GM12892 (cell line): ENCODE measurements at places on chromosomes 12 and 14.

- no peak for DNase-seq
Measured at GRCh38 chr14:102994689-102995088, 62.7 kb downstream of the CDC42BPB start.

DNA sequence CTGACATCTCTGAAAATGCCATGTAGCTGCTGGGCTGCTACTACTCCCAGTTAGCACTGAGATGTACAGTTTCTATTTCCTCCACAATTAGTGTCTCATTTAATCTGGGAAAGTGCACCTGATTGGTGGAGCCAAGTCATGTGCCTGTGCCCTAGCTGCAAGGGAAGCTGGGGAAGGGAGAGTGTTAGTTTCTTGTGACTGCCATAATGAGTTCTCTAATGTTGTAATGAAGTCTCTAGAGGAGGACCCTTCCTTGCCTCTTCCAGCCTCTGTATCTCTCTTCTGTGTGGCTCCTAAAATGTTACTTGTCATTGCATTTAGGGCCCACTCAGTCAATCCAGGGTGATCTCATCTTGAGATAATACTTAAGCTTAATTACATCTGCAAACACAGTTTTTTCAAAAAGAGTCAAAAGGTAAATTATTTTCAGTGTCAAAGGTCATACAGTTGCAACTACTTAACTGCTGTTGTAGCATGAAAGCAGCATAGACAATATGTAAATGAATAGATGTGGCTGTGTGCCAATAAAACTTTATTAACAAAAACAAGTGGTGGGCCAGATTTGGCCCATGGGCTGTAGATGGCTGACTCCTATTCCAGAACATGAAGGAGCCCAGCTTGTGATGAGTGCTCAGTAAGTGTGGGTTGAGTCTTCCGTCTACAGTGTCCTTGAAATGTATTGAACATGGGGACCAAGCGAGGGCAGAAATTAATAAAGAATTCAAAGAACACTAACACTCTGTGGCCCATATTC lies 137.2 kb upstream of the MAP1LC3B2 start:
- no peak for DNase-seq

GRCh38 chr14:55910601-55911243 lies 207.5 kb upstream of the PELI2 start:
- DNase-seq = no peak

GRCh38 chr14:70563869-70564268 lies 29.1 kb upstream of the ADAM20 start:
- no peak for DNase-seq

DNA sequence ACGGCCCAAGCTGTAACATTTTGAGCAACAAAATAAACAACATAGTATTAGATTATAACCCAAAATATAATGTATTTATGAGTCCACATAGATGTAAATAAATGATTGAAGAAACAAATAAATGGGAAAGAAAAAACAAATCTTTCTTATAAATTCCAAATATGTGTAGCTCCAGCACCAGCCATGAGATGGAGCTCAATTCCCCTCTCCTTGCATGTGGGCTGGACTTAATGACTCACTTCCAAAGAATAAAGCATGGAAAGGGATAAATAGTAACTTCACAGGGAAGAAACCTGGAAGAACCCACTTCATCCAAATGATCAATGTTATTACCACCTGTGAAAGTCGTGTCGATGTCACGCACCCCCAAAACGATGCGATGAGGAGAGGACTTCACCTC lies 158.8 kb downstream of the RPAP3 start:
- DNase-seq = no peak

DNA sequence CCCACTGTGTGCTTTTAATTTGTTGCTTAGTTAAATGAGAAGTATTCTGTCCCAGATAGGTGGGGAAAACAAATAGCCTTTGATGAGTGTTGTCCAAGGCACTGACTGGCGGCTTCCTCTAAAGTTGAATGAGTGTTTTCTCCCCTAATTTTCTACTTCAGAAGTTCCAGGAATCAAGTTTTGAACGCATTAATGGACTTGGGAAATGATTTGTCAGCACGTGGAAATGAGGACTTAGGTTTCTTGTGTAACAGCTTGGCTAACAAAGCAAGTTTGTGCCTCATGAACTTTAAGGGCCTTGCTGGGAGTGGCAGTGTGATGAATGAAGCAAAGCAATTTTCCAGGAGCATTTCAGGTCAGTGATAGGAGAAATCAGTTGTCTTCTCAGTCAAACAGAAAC lies 56.9 kb downstream of the LIN52 start:
- DNase-seq = no peak

DNA sequence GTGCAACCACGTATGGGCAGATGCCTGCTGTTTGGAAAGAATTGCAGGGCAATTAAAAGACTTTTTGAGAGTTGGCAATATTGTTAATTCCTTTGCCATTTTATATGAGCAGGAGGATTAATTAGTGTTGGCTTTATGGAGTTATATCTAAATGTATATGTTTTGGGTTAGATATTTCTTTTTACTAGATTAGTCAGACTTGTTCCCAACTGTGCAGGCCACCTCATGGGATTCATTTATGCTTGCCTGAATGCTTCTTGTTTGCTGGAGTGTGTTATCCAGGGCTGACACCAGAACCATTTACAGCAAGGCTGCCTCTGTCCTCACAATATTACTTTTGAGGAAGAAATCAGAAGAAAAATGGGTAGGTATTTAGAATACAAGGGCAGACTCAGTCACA lies 192.5 kb downstream of the KTN1 start:
- DNase-seq = no peak

DNA sequence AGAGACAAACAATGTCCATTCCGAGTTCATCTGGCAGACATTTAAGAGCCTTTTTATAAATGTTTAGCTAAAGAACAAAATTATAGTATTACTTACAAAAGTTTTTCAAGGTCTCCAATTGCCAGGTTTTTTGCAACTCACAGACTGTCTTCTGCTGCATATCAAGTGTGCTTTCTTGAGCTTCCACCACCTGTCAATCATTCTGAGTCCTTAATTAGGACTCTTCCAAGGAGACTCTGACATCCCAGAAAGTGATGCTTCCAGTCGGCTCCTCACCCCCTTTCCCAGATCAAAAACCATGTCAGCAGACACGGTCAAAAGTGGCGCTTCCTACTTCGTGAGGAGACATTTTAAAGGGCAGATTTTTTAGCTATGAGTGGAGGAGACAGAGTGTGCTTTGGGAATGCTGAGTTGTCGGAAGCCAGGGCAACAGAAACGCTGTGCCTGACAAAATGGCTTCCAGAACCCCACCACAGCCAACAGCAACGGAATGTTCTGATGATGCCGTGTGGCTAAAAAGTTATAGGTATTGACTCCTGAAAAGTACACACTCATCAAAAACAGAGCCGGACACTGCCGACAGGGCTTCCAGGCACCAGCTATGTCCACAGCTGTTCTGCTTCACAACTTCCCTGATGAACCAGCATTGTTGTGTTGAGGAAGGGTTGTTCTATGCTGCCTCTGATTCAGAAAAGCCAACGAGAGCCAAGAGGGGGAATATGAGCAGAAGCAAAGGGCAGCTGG lies 116.1 kb upstream of the SLC35F4 start:
- no peak for DNase-seq

DNA sequence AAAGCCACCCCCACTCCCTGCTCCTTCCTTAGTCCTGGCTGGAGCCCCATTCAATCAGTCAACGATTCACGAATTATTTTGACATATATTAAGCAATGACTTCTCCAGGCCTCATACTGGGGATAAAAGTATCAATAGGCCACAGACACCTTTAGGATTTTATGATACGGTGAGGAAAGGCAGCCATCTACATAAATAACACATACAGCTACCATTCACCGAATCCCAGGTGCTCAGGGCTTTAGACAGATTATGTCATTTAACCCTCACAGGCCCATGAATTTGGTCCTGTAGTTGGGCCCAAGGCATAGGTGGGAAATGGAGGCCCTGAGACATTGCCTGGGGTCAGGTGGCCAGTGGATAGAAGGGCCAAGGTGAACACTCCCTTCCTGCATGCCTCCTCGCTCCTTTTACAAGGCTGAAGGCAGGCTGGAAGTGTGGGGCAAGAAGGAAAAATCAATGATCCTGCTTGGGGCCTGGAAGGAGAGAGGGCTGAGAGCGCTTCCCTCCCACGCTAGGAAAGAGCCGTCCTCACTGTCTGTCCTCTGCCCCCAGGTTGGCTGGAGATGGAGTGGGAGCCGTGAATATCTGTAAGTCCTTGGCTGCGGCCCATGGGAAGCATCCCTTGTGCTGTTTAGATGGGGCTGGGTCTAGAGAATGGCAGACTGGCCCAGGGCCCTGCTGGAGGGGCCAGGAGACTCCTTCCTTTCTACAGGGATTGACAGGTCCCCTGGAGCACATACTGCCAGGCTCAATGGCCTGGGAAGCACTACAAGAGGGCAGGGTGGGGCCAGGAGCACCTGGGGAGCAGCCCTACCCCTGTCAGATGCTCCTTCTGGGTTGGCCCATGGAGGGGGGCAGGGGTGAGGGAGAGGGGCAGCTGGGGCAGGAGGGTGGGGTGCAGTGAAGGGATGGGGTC lies 14.8 kb downstream of the KRT7 start:
- DNase-seq = no peak

- DNase-seq = no peak
Measured at GRCh38 chr14:68506021-68506644, 286.7 kb downstream of the ZFP36L1 start.

DNA sequence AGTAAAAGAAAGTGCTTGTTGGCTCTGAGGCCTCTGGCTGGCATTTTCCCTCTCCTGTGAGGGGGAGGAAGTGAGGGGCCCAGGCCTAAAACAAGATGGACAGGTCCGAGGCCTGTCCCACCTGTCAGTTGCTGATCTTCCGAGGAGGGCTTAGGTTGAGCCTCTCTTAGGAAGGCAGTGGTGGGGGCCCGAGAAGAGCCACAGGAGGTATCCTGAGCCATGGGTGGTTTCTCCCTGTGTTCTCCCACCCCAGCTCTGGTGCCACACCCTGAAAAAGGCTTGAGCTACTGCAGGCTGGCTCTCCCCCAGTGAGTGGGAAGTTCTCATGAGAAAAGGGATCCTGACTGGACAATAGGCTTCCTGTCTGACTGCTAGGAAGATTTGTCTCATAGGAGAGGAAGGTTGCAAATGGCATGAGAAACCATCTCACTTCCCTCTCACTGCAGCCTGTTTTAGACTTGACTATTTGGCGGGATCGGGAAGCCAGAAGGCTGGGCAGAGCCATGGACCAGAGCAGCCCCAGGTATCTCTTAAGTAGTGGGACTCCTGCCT lies 72.1 kb upstream of the SRSF5 start:
- no peak for DNase-seq

DNA sequence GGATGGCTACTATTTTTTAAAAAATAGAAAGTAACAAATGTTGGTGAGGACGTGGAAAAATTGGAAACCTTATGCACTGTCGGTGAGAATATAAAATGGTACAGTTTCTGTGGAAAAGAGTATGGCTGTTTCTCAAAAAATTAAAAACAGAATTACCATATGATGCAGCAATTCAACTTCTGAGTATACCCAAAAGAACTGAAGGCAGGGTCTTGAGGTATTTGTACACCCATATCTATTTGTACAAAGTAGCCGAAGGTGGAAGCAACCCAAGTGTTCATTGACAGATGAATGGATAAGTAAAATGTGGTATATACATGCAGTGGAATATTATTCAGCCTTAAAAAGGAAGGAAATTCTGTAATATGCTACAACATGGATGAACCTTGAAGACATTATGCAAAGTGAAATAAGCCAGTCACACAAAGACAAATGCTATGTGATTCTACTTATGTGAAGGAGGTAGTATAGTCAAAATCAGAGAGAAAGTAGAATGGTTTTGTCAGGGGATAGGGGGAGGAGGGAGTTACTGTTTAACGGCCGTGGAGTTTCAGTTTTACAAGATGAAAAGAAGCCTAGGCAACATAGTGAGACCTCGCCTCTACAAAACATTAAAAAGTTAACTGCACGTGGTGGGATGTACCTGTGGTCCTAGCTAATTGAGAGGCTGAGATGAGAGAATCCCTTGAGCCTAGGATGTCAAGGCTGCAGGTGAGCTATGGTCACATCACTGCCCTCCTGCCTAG lies 38.4 kb upstream of the CCT2 start:
- no peak for DNase-seq

DNA sequence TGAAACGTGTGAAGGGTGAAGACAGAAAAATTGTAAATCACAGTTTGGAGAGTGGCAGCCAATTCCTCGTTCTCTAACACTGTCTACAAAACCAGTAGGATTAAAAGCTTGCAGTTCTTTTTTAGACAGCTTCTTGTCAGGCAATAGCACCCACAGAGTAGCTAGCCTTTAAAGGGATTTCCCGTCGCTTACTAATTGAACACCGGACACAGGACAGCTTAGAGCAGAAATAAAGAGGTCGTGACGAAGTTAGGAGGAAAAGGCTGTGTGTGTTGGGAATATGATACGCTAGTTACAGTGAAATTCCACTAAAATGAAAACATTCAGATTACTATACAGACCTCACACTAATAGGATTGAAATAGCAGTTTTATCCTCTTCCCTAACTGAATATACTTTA lies 149.1 kb upstream of the FLRT2 start:
- DNase-seq = no peak

- DNase-seq = no peak
Measured at GRCh38 chr14:100282766-100283419, 23.4 kb downstream of the SLC25A29 start.

GRCh38 chr12:18296909-18297280 lies 35.6 kb downstream of the PIK3C2G start:
- DNase-seq = no peak

DNA sequence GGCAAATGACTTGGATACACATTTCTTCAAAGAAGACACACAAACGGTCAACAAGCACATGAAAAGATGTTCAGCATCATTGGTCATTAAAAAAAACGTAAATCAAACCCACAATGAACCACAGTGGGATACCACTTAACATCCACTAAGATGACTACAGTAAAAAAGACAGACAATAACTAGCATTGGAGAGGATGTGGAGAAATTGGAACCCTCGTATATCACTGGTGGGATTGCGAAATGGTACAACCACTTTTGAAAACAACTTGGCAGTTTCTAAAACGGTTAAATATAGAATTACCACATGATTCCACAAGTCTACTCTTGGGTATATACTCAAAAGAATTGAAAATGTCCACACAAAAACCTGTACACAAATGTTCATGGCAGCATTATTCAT lies 25.2 kb upstream of the PPFIBP1 start:
- no peak for DNase-seq

GRCh38 chr14:56846970-56847930 lies 37.0 kb upstream of the OTX2 start:
- no peak for DNase-seq
